ENCODE measurements at places on chromosomes 6 and 20.

GRCh38 chr6:7335519-7335918, 22.5 kb upstream of the SSR1 start:
- DNase-seq: no peak

GRCh38 chr20:19137641-19138040, 74.8 kb upstream of the SLC24A3 start:
- no peak for DNase-seq

DNA sequence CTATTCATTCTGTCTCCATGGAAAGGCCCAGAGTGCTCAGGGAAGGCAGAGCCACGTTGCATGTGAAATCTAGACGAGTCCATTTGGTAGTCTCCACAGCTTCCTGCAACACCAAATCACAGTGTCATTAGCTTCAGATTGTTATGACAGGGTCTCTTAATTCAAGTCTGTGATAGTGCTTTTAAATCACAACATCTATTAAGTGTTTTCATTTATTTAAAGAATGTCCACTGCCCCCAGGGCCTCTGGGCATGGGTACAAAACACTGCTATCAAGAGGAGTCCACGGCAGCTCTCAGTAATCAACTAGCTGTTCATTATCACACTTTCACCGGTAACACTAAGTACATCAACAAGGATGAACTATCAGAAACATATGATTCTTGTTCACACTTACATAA, 455.9 kb upstream of the JARID2 start:
- no peak for DNase-seq

DNA sequence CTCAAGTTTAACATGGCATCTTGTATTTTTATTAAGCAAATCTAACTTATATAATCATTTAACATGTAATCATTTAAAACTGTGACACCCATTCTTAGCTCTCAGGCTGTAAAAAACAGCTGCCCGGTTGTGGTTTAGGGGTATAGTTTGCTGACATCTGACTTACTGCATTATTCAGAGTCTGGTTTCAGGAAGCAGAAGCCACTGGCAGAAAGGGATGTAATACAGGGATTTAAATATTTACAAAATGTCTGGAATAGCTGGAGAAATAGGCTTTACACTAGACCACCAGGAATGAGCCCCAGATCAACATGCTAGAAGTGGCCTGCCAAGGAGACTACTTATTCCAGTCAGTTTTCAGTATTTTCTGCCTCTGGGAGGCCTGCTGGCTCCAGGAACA, 421.1 kb downstream of the CD109 start:
- DNase-seq: no peak

- no peak for DNase-seq
Observed at GRCh38 chr6:45535933-45536332, 158.2 kb upstream of the SUPT3H start.

GRCh38 chr6:144334150-144334708, 49.1 kb downstream of the UTRN start:
- no peak for DNase-seq

DNA sequence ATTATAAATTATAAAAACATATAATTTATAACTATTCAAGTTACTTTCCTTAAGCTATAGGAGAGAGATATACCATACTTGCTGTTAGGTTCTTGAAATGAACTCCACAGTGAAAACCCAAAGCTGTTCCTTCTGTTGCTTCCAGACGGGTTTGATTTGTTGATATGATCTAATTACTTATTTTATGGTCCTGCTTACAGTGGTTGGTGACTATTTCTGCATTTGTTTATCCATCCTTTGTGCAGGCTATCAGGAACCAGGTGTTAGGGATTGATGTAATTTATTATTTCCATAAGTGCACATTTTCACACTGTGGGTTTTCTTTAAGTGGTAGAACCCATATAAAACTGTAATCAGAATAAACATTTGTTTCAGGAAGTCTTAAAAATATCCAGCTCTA, 167.1 kb downstream of the KIF6 start:
- no peak for DNase-seq

- no peak for DNase-seq
Observed at GRCh38 chr20:31587545-31588389, 17.3 kb upstream of the ID1 start.

DNA sequence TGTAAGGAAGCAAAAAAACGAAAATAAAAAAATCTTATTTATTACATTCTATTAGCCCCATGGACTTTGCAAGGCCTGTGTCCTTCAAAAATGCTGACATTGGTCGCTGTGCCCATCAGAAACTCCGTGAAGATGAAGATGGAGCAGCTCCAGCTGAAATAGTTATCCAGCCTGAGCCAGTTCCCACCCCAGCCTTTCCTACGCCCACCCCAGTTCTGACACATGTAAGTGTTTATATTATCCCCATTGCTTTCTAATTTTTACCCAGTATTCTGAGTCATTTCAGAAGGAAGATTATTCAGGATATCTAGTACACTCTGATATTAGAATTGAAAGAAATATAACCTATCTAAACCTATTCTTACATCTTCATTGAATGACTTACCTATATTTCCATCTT, 217.7 kb downstream of the ARHGAP18 start:
- DNase-seq: no peak

DNA sequence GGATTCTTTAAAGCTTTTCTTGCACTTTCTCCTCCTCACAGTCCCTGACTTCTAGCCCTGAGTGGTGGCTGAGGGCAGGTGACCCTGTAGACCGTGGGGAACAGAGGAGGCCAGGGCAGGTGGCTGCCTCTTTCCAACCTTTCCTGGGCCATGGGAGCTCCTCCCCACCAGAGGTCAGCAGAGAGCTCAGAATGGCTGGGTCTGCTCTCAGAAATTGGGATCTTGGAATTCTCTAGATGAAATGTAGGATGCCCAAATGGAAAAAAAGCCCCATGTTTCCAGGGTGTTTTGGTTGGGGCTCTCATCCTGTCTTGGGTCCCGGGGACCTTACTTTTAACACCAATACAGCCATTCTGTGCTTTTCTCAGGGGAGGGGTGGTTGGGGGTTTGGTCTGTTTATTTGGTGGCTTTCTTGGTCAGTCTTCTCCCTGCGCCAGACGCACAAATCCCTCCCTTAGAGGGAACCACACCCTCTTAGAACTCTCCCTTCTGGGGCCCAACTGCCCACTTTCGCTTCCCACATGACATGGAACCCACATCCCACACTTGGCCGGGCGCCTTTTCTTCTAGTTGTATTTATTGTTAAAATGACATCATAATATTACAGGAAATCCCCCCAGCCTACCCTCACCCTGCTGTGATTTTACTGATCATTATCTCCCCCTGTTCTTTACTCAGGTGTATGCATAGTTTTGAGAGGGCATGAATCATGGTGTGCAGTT, 17.9 kb downstream of the GNAS start:
- peak; percentile 92 for DNase-seq

- no peak for DNase-seq
Observed at GRCh38 chr6:118744261-118744941, 93.0 kb upstream of the CEP85L start.

DNA sequence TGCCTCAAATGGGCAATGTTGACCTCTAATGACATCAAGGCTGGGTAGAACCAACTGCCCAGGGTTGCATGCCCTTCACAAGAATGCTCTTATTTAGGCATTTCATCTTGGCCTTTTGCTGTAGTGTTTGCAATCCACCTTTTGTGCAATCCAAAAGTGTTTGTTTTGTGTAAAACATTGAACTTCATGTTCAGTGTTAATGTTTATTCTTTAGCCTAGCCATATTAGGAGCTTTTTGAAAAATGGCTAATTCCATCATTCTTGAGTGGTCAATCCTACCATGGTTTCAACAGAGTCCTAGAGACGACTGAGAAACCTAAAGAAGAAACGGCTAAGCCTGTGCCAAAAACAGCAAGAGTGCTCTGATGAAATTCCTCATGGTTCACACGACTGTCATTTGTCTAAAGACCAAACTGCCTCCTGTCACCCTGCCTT, 279.6 kb upstream of the PRDM1 start:
- DNase-seq: no peak

- no peak for DNase-seq
Observed at GRCh38 chr6:18207438-18207837, 52.2 kb downstream of the KDM1B start.

Measured in RWPE1 (cell line).